ENCODE measurements at places on chromosomes 4 and X.

- DNase-seq = no peak
Measured at GRCh38 chr4:182143086-182143821, 99.9 kb upstream of the TENM3 start.

DNA sequence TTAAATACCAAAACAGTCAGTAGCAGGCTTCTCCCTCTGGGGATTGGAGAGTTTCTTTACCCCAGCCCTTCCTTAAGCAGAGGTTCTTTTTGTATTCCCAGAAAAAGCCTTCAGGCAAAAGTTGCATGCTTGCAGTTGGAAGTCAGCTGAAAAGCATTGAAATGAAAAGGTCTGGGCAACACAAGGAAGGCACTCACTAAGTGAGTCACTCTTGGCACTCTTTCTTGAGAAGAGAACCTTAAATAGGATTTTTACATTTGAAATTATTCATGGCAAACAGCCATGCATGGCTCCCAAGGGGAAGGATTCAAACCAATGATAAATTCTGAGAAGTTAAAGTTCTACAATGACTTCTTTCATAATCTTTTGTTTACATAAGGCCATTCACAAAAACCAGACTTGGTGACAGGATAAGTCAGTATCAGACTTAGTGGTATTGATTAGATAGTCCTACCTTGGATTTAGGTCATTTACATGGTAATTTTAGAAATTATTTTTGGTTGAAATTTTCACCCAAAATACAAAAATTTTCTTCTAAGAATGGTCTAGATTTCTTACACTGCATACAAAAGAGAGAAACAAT lies 2068.9 kb downstream of the PCDH7 start:
- DNase-seq = no peak

- no peak for DNase-seq
Measured at GRCh38 chr4:118850488-118851173, 14.7 kb upstream of the SEC24D start.

GRCh38 chrX:112839856-112840255 lies 775 bp downstream of the AMOT start:
- no peak for DNase-seq

- DNase-seq = no peak
Measured at GRCh38 chr4:76781698-76782595, 116.0 kb downstream of the SOWAHB start.

GRCh38 chrX:153687121-153688039 lies at the start of gene SLC6A8:
SLC6A8 (plus strand) TSS chrX:153687926; CDS start chrX:153688575, 649 bp downstream.
- no peak for DNase-seq

All from activated T-helper 1 cell treated with anti-CD3 and anti-CD28 coated beads, Interleukin-2, amount 50 U/mL, for 16 hours (primary cell).